SK-MEL-5 (cell line): ENCODE measurements at places on chromosomes 12 and 14.

DNA sequence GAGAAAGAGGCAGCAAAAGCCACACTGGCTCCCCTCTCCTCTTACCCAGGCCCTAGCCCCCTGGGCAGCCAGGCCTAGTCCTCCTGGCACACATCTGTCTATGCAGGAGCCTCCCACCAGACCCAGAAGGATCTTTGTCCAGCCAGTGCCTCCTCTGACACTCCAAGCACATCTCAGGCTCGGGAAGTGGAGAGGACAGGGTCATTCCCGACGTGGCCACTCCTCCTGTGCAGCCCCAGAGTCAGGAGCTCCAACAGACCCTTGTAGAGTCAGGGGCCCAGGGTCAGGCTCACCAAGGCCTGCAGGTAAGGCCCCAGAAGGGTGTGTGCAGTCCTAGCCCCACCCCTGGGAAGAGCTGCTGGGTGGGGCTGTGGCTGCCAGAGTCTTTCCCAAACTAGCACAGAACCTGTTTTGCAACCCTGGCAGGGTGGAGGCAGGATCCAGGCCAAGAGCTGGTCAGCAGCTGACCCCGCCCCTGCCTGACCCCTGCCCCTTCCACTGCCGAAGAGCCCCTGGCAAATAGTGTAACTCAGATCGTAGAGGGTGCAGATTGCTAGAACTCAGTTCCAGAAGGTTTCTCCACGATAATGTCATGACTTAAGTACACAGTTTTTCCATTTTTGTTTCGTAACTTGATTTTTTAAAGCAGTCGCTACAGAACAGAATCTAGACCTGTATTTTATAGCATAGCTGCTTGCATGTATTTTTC is 26.6 kb upstream of the PNMA1 start:
- no peak for DNase-seq

GRCh38 chr12:107236824-107237511 is 143.6 kb upstream of the CRY1 start:
- DNase-seq: no peak

DNA sequence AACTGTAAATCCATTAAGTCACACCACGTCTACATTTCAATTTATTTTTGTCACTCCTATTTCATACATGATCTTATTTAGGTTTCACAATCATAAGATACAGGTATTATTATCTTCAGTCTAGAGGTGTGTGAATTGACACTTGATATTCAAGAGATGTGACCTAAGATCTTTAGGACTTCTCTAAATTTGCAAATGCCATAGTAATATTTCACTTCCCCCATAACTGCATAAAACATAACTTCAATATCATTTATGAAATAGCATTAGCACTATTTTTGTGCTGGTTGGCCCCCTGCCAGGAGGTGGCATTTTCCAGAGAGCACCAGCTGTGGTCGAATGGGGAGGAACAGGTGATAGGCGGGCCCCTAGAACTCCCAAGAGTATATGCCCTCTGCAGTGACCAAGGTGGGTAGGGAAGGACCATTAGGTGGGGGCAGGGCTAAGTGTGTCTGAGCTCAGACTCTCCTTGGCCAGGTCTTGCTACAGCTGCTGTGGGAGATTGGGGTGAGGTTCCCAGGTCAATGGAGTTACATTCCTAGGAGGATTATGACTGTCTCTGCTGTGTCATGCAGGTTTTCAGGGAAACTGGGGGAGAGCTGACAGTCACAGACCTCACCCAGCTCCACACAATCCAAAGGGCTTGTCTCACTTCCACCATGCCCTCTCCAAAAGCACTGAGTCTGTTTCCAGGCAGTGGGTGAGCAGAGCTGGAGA is 49.2 kb upstream of the ERGIC2 start:
- DNase-seq: no peak

- no peak for DNase-seq
Observed at GRCh38 chr14:30874999-30875787, 834 bp downstream of the COCH start.

DNA sequence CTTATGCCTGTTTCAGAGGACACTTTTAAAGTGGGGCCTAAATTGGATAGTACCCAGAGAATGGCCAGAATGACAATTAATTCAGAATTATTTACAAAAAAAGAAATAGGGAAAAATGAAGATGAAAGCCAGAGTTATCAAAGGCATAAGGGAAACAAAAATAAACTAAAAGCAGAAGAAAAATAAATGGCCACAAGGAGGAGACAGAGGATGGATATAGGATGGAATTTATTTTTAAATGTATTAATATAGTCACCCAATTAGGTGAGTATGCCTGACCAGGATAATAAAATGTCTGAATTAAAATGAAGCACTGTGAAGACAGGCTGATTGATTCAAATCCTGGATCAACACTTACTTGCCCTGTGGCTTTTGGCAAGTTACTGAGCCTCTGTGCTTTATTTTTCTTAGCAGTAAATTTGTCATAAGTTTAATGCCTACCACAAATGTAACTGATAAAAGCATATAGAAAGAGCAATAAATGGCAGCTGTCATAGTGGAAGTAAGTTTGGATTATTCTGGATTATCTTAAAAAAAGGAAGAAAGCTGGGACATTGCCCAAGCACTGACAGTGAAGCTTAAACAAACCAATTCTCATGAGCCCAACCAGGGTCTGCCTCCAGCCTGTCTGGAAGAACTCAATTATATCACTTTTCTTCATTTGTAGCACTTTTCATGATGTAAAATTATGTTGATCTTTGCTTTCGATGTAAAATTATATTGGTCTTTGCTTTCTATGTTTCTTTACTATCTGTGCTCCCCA is 3.5 kb downstream of the CLEC9A start:
- DNase-seq: peak; percentile 53

- no peak for DNase-seq
Observed at GRCh38 chr12:88062474-88062873, 33.3 kb upstream of the C12orf50 start.

GRCh38 chr14:106417224-106418049 is 891.1 kb downstream of the TMEM121 start:
- DNase-seq: peak; percentile 69

DNA sequence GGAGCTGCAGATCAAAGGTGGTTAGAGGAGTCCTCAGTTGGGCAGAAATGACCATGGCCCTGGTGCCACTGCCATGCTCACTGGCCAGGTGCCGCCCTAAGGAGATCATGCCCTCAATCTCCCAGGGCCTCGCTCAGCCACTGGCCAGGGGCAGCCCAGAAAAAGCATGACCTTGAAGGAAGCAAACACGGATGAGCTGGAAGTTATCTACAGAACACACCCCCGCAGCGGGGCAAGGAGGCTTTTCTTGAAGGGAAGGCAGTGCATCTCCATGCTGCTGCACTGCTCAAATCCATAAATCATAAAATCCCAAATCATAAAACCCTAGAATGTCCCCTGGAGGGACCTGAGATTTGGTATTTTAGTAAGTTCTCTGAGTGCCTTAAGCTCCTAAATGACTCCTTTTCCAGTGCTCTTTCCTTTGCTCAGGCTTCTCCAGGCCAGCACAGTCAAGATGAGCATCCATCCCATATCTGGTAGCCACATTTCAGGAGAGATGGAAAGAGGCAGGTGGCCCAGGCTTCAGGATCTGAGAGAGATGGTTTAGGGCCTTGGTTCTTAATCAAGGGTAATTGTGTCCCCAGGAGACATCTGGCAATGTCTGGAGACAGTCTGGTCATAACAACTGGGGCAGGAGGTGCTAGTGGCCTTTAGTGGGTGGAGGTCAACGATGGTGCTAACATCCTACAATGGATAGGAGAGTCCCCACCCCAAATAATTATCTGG is 217.3 kb downstream of the RBM19 start:
- DNase-seq: no peak

GRCh38 chr14:77988970-77989369 is 181.2 kb upstream of the NRXN3 start:
- no peak for DNase-seq

DNA sequence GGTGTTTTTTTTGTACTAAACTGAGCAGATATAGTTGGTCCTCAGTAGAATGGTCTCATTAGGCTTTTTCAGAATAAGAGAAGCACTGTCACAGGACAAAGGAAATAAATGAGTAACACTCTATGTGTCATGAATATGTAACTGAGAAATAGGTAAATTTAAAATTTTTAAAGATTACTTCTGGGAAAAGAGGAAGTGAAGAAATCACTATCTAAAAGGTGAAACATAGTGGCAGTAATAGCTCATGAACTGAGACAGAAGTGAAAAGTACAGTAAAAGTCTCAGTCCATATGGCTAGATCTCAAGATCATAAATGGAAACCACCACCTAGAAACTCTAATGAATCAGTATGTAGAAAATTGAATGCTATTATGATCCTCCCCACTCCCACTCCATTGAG is 89.3 kb upstream of the TTC7B start:
- no peak for DNase-seq

DNA sequence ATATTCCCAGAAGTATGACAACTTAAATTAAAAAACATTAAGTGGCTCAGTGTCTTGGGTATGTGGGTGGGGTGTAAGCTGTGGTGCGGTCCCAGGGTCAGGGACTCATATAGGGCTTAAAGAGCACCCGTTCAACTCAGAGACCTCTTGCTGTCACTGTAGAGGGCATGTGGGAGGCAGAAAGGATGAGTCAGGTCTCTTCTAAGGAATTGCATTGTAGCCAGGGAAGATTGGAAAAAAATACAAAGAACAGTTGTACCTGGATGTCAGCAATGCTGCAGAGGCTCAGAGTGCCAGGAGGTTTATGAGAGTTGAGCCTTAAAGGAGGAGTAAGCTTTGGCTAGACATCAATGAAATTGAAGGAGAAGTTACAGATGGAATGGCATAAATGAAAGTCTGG is 104.1 kb downstream of the MYRFL start:
- DNase-seq: no peak

DNA sequence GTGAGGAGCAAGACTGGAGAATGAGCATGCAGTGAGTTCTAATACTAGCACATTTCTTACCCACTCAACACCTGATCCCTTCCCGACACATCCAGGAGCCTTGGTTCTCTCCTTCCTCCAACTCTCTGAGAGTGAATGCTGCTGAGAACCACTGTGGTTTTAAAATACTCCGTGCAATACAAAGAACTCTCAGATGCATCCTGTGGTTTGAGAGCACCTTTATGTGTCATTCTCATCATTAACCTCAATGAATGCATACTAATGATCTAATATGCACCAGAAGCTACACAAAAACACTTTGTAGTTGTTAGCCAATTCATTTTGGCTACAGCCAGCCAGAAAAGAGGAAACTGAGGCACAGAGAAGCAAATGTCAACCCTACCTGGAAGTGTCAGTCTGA is 87.6 kb downstream of the GALNT8 start:
- no peak for DNase-seq

GRCh38 chr12:57549909-57550640 is at the start of gene KIF5A:
KIF5A (plus strand) TSS chr12:57550044; CDS start chr12:57550272, 228 bp downstream.
- DNase-seq: peak; percentile 38

- no peak for DNase-seq
Observed at GRCh38 chr14:86997271-86997670, 995.7 kb downstream of the GALC start.

- no peak for DNase-seq
Observed at GRCh38 chr12:29781705-29782266, 2.0 kb downstream of the TMTC1 start.

DNA sequence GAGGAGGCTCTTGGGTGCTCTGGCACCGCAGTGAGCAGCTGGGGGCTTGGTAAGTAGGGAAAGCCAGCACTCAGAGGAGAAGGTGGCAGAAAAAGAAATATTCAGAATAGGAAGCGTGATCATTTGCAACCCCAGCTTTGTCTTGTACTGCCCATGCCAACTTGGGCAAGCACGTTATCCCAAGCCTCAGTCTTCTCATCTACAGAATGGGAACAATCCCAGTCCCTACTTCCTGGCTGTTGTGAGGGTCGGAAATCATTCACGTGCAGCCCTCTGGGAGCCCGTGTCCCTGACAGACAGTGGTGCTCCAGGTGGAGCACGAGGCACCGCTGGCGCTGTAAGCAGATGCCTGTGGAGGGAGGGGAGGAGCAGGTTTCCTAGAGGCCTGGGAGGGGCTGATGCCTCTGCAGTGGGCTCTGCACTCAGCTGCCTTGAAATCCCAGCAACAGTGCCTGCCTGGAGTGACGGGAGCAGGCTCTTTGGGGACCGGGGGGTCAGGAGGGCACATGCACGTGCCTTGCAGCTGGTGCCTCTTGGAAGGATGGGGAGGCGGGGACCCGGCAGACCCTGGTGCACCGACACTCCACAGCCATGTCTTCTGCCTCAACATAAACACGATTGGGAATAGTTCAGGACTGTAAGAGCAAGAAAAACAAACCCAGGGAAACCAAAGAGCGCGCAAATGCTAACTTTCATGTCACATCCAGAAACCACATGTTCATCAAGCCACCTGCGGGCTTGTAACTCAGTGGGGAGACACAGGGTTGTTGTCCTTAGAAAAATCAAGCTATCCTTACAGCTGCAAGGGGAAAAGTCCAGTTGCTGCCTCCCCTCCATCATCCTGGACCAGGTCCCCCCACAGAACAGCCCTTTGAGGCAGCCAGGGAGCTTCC is 86.5 kb upstream of the DIO3 start:
- no peak for DNase-seq

DNA sequence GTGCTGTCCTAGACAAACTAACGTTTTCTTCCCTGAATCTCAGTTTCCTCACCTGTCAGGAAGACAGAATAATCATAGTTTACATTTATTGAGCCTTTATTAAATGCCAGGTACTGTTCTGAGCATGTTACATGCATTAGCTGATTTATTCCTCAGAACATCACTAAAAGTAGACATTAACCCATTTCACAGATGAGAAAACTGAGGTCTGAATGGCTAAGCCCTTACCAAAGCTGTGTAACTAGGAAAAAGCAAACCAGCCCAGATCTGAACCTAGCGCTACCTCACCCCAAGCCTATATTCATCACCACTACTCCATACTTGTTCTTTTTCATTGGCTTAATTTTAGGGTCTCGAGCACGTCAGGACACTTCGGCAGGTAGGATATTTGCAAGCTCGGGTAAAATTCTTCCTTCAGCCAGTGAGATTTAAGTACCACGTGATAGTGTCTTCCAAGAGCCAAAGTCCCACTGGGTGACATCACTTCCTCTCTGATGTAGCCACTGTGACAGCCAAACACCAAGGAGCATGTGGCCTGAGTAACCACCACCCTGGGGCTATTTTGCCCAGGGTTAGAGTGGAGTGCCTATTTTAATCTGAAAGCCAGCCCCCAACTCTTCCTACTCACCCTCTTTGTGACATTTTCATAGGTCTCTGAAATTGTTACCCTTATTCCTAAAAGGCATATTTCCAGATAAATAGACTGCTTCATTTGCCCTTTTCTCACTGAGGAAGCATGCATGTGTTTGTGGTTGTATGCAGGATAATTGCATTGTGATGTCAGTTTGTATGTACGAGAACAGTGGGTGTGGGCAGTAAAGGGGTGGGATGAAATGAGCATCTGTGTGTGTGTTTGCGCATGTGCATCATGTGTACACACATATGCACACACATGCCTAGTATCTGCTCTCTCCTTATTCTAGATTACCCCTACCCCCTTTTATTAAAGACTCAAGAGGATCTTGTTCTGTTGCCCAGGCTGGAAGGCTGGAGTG is 62.2 kb upstream of the WSCD2 start:
- DNase-seq: peak; percentile 24

GRCh38 chr12:110282956-110283817 is 2.1 kb downstream of the ATP2A2 start:
- DNase-seq: no peak
